ENCODE measurements at places on chromosomes 2 and 18. TPM values are rescaled to one million over a fixed set of nuclear protein-coding genes. Genes with fewer than 3 reads are reported as not detected.

Gene RAB27B
- 0.43 TPM for total RNA-seq

Gene WNT10A
- not detected for total RNA-seq

DNA sequence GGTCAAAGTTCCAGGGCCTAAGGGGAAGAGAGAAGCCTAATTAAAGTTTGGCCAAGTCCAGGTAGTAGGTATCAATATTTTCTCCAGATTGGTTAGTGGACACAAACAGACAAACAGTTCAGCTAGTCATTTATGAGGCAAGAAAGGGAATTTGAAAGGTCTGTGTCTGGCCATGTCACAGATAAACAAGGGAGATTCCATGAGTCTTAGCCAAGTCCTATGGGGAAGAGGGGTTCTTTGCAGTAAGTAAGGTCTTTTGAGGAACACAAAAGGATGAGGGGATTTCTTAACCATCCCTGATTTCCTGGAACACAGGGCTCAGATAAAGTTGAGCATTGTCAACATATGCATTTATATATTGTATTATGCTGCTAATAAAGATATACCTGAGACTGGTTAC lies 310.8 kb downstream of the PLCL1 start:
- DNase-seq: no peak

GRCh38 chr2:190355968-190356644 lies 12.7 kb downstream of the INPP1 start:
- no peak for DNase-seq

- peak; percentile 67 for DNase-seq
These were observed 8.4 kb upstream of the SP9 start for GRCh38 chr2:174326161-174327020.
